ENCODE measurements at places on chromosomes 1 and 21. TPM values are rescaled to one million over a fixed set of nuclear protein-coding genes. Genes with fewer than 3 reads are reported as not detected.

DNA sequence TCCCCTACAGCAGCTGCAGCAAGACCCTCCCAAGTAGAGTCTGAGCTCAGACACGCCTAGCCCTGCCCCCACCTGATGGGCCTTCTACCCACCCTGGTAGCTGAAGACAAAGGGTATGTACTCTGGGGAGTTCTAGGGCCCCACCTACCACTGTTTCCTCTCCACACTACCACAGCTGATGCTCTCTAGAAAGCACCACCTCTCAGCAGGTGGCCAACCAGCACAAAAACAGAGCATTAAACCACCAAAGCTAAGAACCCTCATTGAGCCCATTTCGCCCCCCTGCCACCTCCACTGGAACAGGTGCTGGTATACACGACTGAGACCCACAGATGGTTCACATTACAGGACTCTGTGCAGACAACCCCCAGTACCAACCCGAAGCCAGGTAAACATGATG, 258.9 kb downstream of the SETD4 start:
- H3K4me1 ChIP-seq: no peaks in the 10 kb centered on the region
- DNase-seq: no peak
- H3K4me3 ChIP-seq: no peak overlapping the region
- no peaks in the 10 kb centered on the region for H3K27me3 ChIP-seq
- H3K27ac ChIP-seq: no peak overlapping the region

DNA sequence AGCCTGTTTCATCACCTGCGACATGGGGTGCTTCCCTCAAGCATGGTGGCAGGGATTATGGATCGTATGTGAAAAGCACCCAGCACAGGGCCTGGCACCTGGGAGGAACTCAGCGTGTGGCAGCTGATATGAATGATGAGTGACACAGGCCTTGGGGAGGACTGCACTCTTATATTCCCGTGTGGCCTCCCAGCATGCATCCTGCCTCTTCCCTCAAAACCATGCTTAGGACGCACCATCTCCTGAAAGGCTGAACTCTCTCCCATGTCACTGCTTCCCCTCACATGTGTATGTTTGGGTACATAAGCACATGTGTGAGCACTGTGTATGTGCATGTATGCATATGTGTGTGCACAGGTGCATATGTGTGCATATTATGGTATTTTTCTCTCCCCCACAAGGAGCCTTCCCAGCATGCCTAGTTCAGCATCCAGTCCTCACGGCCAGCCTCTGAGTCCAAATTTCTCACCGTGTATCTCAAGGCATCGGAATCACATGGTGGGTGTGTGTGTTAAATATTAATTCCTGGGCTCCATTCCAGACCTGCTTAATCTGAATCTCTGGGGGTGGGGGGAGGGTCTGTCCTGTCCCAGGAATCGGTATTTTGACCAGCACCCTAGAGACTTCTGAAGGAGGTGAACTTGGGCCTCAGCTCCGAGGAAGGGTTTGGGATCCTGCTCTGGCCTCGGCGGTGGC, 12.8 kb downstream of the MYOM3 start:
- peaks cover 7% of the 10 kb centered on the region for H3K4me1 ChIP-seq
- H3K27ac ChIP-seq: no peak overlapping the region
- no peak overlapping the region for H3K4me3 ChIP-seq
- H3K36me3 ChIP-seq: no peaks in the 10 kb centered on the region

Gene OR2W3
- polyA plus RNA-seq: not detected

DNA sequence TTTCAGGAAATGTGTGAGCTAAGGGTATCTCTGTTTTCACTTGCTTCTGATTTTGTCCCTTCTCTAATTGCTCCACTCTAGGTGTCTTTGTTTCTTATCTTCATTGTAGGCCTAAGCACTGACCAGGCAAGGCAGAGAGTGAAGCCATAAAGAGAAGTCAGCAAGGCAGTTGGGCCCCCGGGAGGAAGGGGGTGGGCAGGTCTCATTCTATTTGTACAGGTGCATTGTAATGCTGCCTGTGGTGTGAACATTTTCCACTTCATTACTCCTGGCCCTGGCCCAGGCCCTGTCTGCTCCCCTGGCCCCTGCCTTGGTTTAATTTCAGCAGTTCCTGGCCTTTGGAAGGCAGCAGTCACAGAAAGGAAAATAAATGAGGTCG, 86.4 kb upstream of the JUN start:
- no peak for DNase-seq
- H3K4me1 ChIP-seq: peaks cover 16% of the 10 kb centered on the region
- H3K27me3 ChIP-seq: no peaks in the 10 kb centered on the region
- H3K36me3 ChIP-seq: no peaks in the 10 kb centered on the region
- no peak overlapping the region for H3K27ac ChIP-seq
- H3K4me3 ChIP-seq: no peak overlapping the region

DNA sequence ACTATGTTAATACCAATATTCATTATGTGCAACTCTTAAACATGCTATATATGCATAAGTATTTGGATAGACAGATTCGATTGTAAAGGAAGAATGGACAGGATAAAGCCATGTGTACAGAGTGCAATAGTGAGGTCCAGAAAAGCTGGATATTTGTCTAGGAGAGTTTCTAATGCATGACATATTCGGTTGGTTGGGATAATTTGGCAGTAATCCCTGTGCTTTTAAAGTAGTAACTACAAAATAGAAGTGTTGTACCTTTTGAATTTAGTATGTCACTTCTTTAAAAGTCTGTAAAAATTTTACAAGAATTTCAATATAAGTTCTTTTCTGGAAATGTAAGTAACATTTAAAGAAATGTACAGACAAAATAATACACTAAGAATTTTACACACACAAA, 774.5 kb downstream of the USP25 start:
- H3K36me3 ChIP-seq: no peaks in the 10 kb centered on the region
- no peak overlapping the region for H3K27ac ChIP-seq
- H3K4me1 ChIP-seq: no peaks in the 10 kb centered on the region
- H3K4me3 ChIP-seq: no peak overlapping the region
- no peak for DNase-seq

GRCh38 chr1:244280201-244280600, 171.5 kb downstream of the ADSS2 start:
- no peak overlapping the region for H3K27ac ChIP-seq
- H3K27me3 ChIP-seq: no peaks in the 10 kb centered on the region
- DNase-seq: no peak
- H3K4me1 ChIP-seq: no peaks in the 10 kb centered on the region
- H3K36me3 ChIP-seq: no peaks in the 10 kb centered on the region
- H3K4me3 ChIP-seq: no peak overlapping the region

Gene LIPI
- polyA plus RNA-seq: not detected

Gene CFAP107
- under 0.01 TPM for polyA plus RNA-seq

- no peak overlapping the region for H3K4me3 ChIP-seq
- H3K27me3 ChIP-seq: peaks cover 5% of the 10 kb centered on the region
- H3K36me3 ChIP-seq: no peaks in the 10 kb centered on the region
- H3K4me1 ChIP-seq: no peaks in the 10 kb centered on the region
- no peak for DNase-seq
These were observed 125.2 kb downstream of the SYF2 start for GRCh38 chr1:25106976-25107642.

- DNase-seq: no peak
- H3K4me1 ChIP-seq: peaks cover 53% of the 10 kb centered on the region
- H3K27me3 ChIP-seq: no peaks in the 10 kb centered on the region
- peak overlapping the region; percentile 87 for H3K27ac ChIP-seq
- no peaks in the 10 kb centered on the region for H3K36me3 ChIP-seq
- no peak overlapping the region for H3K4me3 ChIP-seq
These were observed 4.1 kb upstream of the ACOT11 start for GRCh38 chr1:54543729-54544496.

DNA sequence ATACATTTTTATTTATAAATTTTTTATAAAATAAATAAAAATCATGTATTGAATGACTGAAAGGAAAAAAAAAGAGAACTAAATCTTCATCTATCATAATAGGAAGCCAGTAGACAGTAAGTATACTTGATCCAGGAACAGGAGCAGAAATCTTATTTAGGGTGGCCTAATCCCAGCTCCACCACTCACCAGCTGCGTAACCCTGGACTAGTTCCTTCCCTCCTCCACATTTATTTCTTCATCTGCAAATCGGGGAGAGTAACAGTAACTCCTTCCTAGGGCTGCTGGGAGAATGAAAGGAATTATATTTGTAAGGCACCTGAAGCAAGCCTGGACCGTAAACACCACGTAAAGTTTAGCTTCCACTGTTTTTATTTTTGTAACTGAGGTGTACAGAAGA, 17.9 kb downstream of the GLIS1 start:
- H3K27me3 ChIP-seq: no peaks in the 10 kb centered on the region
- H3K36me3 ChIP-seq: no peaks in the 10 kb centered on the region
- DNase-seq: no peak
- H3K27ac ChIP-seq: no peak overlapping the region
- H3K4me3 ChIP-seq: no peak overlapping the region
- H3K4me1 ChIP-seq: no peaks in the 10 kb centered on the region

Gene RAVER2
- 48.8 TPM for polyA plus RNA-seq

Gene TENT5C
- polyA plus RNA-seq: 4.2 TPM

- no peak overlapping the region for H3K27ac ChIP-seq
- DNase-seq: no peak
- no peak overlapping the region for H3K4me3 ChIP-seq
- no peaks in the 10 kb centered on the region for H3K4me1 ChIP-seq
These were observed 25.6 kb downstream of the PDC start for GRCh38 chr1:186435336-186435735.

Gene THEM5
- not detected for polyA plus RNA-seq

- peak overlapping the region; percentile 97 for H3K27ac ChIP-seq
- H3K36me3 ChIP-seq: no peaks in the 10 kb centered on the region
These were observed 574 bp downstream of the ITPKB start for GRCh38 chr1:226738421-226738994.

GRCh38 chr1:20385630-20386029, 95.0 kb downstream of the VWA5B1 start:
- H3K27ac ChIP-seq: no peak overlapping the region
- no peaks in the 10 kb centered on the region for H3K4me1 ChIP-seq
- peaks cover 4% of the 10 kb centered on the region for H3K27me3 ChIP-seq

DNA sequence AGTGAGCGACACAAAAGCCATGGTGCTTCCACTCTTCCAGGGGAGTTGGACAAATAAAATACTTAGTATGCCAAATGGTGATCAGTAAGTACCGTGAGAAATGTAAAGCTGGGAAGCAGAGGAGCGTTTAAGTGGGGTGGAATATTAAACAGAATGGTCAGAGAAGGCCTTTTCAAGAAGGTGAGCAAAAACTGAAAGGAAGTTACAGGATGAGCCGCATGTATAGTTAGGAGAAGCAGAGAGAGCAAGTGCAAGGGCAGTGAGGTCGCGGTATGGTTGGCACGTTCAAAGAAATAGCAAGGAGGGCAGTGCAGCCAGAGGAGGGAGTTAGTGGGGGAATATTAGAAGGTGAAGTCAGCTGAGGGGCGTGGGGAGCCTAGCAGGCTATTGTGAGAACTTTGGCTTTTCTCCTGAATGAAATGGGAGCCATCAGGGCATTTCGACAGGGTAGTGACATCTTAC, 748 bp upstream of the ATP6V0B start:
- H3K27me3 ChIP-seq: no peaks in the 10 kb centered on the region
- H3K4me3 ChIP-seq: peak overlapping the region; percentile 82
- H3K36me3 ChIP-seq: peaks cover 31% of the 10 kb centered on the region
- peak overlapping the region; percentile 91 for H3K27ac ChIP-seq
- peaks cover 48% of the 10 kb centered on the region for H3K4me1 ChIP-seq

DNA sequence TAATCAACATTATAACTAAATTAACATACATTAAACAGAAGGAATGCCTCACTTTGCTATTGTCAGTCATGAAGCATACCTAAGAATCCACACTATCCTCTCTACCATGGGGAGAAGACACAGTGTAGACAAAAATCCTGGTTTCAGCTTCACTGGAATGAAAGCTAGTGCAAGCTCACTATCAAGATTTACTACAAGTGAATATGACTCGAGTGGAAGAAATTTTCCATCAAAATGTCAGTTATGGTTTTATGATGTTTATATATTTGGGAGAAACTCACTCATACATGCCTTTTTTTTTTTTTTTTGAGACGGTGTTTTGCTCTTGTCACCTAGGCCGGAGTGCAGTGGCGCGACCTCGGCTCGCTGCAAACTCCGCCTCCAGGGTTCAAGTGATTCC, 424.3 kb downstream of the KCNT2 start:
- H3K4me1 ChIP-seq: no peaks in the 10 kb centered on the region
- no peaks in the 10 kb centered on the region for H3K27me3 ChIP-seq
- no peak for DNase-seq
- H3K36me3 ChIP-seq: no peaks in the 10 kb centered on the region
- no peak overlapping the region for H3K4me3 ChIP-seq
- H3K27ac ChIP-seq: no peak overlapping the region

DNA sequence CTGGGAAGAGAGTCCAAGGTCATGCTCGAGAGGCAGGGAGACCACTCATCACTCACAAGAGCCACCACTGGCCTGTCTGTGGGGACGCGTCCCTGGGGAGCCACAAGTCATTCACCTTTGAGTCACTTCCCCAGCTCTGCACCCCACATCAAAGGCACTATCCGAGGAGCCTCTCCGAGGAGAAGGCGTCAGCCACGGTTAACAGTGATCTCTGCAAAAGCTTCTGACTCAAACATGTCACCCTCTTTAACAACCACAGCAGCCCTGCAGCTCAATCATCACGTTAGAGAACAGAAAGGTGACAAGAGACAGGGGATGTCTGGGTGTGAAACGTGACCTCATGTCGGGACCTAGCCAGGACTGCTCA, 9.0 kb downstream of the LRRC47 start:
- peaks cover 14% of the 10 kb centered on the region for H3K36me3 ChIP-seq
- DNase-seq: no peak
- H3K27me3 ChIP-seq: no peaks in the 10 kb centered on the region
- H3K27ac ChIP-seq: no peak overlapping the region

GRCh38 chr1:154774175-154774855, 95.8 kb downstream of the KCNN3 start:
- no peaks in the 10 kb centered on the region for H3K4me1 ChIP-seq
- H3K27ac ChIP-seq: no peak overlapping the region
- no peaks in the 10 kb centered on the region for H3K36me3 ChIP-seq

- H3K36me3 ChIP-seq: no peaks in the 10 kb centered on the region
- peaks cover 4% of the 10 kb centered on the region for H3K4me1 ChIP-seq
- no peak overlapping the region for H3K27ac ChIP-seq
- H3K27me3 ChIP-seq: peaks cover 21% of the 10 kb centered on the region
- no peak for DNase-seq
These were observed 139.1 kb downstream of the KAZN start for GRCh38 chr1:14737561-14738094.

DNA sequence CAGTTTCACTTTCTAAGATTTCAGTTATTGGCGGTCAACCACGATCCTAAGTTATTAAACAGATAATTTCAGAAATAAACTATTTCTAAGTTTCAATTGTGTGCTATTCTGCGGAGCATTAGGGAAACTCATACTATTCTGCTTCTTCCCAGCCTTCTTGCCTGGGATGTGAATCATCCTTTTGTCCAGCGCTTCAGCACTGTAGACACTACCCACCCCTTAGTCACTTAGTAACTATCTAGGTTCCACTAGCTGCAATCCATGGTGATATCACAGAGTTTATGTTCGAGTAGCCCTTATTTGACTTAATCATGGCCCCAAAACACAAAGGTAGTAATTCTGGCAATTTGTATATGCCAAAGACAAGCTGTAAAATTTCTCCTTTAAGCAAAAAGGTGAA, 279.9 kb upstream of the ADAMTS5 start:
- no peak overlapping the region for H3K4me3 ChIP-seq
- no peak overlapping the region for H3K27ac ChIP-seq
- no peaks in the 10 kb centered on the region for H3K36me3 ChIP-seq
- no peak for DNase-seq
- no peaks in the 10 kb centered on the region for H3K4me1 ChIP-seq

GRCh38 chr1:227372726-227373130, 54.4 kb upstream of the CDC42BPA start:
- no peak for DNase-seq
- H3K36me3 ChIP-seq: no peaks in the 10 kb centered on the region
- no peak overlapping the region for H3K4me3 ChIP-seq
- no peaks in the 10 kb centered on the region for H3K27me3 ChIP-seq

- DNase-seq: no peak
- no peak overlapping the region for H3K27ac ChIP-seq
- H3K4me1 ChIP-seq: peaks cover 2% of the 10 kb centered on the region
- no peaks in the 10 kb centered on the region for H3K36me3 ChIP-seq
- H3K27me3 ChIP-seq: no peaks in the 10 kb centered on the region
These were observed 13.5 kb downstream of the PSRC1 start for GRCh38 chr1:109269212-109269980.
